Activated T-helper 1 cell treated with Interleukin-2 at 50 U/mL for 16 hours (primary cell): ENCODE measurements at places on chromosomes 1 and 21.

GRCh38 chr1:54599211-54599823 is 24.0 kb downstream of the FAM151A start:
- DNase-seq = no peak

DNA sequence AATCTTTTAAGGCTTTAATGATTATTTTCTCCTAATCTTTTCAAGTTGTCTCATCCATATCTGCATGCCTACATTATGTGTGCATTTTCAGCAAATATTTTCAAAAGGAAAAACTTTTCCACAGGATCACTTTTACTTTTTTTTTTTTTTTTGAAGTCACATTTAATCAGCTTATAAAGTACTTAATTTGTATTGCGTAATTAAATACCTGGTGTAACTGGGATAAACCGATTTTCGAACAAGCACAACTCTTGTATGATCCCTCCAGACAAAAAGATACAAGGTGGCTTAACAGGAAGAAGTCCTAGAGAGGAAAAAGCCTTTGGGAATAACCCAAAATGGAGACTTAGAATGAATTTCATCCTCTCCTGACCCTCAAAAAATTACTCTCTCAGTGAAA is 1.3 kb upstream of the ATP6V1G3 start:
- DNase-seq = no peak

GRCh38 chr1:170545476-170545875 is 13.5 kb downstream of the GORAB start:
- no peak for DNase-seq

DNA sequence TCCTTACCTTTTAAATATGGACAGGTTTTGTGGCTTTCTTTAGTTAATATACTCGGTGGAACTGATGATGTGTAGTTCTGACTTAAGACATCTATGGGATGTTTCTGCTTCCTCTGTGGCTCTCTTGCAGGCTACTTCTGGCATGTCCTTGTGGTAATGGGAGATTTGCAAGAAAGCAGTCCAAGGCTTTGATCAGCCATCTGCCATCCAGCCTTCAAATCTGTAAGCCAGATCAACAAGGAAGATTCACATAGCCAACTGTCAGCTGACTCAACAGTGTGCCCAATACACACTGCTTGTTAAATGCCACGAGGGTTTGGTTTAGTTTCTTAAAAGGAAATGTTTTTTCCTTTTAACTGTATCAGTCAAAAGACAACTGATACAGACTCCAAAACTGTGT is 722.2 kb upstream of the CHRM3 start:
- DNase-seq = no peak

- no peak for DNase-seq
Measured at GRCh38 chr1:222461941-222462340, 86.0 kb downstream of the HHIPL2 start.

GRCh38 chr1:35044431-35044830 is 12.7 kb upstream of the ZMYM6 start:
- no peak for DNase-seq

- DNase-seq = no peak
Measured at GRCh38 chr21:37184784-37185593, 82.1 kb downstream of the VPS26C start.

DNA sequence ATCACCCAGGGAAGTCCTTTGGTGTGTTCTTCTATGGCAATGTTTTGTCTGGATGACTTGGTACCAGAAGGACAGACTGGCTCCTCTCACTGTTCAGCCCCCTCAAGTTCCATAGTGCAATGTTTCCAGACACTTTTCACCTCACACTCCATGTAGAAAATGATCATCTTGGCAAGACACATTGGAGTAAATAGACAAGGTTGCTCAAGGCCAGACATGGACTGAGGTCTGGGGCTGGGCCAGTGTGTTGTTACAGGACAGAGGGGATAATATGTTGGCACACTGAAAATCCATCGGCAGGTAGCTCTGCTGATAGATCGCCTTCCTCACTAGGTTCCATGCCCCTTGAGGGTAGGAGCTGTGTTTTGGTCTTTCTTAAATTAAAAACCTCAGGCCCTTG is 51.5 kb downstream of the C1orf21 start:
- DNase-seq = no peak

DNA sequence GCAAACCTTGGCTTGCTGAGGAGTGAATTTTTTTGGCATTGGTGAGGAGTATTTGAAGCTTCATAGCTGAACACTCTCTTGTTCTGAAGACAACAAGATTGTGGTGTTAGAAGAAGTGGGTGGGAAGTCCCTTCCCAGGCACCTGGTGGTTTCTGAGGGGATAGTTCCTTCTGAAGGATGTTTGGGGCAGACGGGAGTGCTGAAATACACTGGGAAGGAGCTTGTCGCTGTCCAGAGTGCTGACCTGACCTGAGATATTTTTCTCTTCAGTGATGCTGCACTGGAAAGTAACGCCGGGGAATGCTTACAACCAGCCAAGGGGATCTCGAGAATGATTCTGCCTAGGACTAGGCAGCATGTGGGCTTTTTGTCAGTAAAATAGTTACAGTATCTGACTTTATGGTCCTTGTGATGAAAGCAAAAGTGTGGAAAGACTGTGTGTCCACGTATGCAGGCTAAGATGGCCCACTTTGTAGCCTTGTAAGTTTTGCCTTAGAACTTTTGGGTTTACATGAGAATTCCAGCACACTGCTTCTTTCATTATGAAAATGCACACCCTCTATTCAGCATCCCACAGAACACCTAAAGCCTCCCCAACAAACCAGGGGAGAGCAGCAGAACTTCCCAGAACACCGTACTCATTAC is 33.1 kb upstream of the NFASC start:
- DNase-seq = no peak

- no peak for DNase-seq
Measured at GRCh38 chr1:43776043-43776761, 68.9 kb downstream of the ST3GAL3 start.

GRCh38 chr21:21200103-21200938 is 202.1 kb downstream of the NCAM2 start:
- DNase-seq = no peak

- DNase-seq = no peak
Measured at GRCh38 chr1:220151454-220151853, 57.5 kb downstream of the IARS2 start.

- no peak for DNase-seq
Measured at GRCh38 chr21:41682719-41683179, 84.1 kb downstream of the RIPK4 start.

DNA sequence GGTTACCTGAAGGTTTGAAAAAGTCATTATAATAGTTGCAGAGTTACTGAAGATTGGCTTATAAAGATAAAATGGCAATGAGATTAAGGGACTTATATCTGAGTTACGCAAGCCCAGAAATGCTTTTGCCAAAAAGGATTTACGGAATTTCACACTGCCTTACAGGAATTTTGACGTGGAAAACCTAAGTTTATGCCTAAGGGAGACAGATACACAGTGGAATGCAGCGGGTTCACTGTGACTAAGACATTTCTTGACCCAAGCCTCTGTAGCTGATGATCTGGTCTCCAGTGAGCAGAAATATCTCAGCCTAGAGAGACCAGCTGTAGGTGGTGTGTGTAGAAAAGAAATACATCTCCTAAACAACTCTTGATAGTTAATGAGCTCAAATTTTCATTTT is 10.1 kb upstream of the EXO1 start:
- DNase-seq = no peak

DNA sequence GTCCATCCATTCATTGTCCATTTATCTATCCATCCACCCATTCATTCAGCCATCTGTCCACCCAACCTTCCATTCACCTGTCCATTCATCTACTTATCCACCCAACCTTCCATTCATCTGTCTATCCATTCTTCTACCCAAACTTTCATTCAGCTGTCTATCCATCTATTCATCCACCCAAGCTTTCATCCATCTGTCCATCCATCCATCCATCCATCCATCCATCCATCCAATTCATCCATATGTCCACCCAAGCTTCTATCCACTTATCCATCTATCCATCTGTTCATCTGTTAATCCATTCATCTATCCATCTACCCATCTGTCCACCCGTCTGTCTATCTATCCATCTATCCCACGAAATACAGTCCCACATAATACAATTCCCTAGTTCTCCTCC is 21.6 kb upstream of the MAN1C1 start:
- no peak for DNase-seq

DNA sequence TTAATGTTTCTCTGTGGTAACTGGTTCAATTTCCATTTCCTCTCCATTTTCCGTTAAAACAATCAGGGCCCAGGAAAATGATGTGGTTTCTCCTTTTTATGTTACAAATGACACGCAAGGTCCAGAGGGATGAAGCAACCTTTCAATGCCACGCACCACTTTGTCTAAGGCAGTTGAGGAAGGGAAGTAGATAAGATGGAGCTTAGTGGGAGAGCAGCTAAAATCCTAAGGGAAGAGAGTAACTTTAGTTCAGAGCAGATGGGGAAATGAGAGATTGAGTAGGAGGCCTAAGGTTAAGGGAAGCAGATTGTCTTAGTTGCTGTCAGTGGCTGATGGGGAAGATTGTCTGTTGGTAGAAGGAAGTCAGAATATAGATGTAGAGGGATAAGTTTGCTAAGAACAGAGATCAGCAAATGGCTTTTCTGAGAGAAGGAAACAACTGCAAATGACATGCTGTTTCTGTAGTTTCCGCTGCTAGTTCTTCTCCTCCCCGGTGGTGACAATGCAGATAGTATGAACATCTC is 660 bp downstream of the CD1C start:
- no peak for DNase-seq

DNA sequence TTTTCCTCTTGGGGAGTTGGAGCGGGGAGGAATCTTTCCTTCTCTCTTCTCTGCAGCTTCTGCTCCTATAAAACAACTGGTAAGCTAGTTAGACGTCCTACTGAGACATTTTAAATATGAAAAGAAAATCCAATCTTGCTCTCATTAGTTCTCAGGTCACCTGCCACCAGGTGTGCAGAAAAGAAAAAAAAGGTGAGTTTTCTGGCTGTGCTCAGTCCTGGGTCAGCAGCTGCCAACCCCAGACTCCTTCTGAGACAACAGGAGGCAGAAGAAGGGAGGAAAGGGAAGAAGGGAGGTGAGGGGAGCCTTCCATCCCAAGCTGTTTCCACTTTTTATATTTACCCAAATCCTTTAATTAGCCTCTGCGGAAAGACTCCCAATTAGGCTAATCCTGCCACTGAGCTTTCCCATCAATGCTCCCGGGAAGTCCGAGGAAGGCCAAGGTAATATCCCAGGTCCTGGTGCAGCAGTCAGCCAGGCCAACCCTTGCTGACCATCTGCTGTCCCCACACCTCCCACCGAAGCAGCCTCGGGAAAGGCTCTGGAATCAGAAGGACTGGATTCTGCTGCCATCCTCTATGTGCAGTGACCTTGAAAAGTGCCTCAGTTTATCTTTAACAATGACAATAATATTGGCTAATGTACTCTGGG is 33.4 kb downstream of the GLIS1 start:
- DNase-seq = no peak

- no peak for DNase-seq
Measured at GRCh38 chr1:182698971-182699370, 14.6 kb upstream of the RGS8 start.

- DNase-seq = no peak
Measured at GRCh38 chr1:158810311-158810710, 20.8 kb upstream of the MNDA start.

- DNase-seq = no peak
Measured at GRCh38 chr21:15732290-15732995, 2.7 kb downstream of the USP25 start.

DNA sequence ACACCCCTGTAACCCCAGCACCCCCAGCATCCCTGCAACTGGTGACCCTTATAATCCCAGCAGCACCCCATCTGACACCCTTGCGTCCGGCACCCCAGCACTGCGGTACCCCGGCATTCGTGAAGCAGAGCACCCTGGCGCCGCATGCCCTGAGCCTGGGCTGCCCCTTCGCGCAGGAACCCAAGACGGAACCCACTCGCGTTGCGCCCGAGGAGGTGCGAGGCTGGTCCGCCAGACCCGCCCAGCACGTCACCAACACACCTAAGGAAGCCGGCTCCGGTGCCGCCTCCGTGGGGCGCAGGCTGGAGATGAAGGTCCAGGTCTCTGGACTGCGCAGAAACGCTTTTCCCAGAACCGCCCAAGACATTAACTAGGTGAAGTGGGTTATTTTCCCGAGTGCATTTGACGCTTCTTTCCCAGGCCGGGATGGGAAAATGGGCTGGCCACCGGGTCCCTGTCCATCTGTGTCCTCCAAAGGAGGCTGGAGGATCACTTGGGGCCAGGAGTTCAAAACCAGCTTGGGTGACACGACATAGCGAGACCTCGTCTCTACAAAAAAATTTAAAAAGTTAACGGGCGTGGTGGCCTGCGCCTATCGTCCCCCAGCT is 15.9 kb upstream of the RNF187 start:
- no peak for DNase-seq

DNA sequence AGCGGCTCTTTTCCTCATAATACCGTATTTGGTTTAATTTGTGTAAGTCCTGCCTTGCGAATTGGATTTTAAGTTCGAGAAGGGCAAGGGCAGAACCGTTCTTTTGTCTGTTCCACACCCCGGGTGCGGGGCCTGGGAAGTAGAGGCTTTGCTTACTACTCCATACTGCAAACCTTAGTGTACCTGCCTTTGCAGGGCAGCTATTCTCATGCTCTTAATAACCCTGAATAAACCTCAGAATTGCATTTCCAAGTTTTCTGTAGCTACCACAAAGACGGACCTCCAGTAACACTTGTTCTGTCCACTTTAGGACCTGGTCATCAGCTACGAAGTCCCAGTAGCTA is 657 bp upstream of the HNRNPU start:
- no peak for DNase-seq

- no peak for DNase-seq
Measured at GRCh38 chr21:36663033-36663855, 35.7 kb upstream of the SIM2 start.

- no peak for DNase-seq
Measured at GRCh38 chr1:39745016-39745670, 6.5 kb downstream of the PPIE start.

DNA sequence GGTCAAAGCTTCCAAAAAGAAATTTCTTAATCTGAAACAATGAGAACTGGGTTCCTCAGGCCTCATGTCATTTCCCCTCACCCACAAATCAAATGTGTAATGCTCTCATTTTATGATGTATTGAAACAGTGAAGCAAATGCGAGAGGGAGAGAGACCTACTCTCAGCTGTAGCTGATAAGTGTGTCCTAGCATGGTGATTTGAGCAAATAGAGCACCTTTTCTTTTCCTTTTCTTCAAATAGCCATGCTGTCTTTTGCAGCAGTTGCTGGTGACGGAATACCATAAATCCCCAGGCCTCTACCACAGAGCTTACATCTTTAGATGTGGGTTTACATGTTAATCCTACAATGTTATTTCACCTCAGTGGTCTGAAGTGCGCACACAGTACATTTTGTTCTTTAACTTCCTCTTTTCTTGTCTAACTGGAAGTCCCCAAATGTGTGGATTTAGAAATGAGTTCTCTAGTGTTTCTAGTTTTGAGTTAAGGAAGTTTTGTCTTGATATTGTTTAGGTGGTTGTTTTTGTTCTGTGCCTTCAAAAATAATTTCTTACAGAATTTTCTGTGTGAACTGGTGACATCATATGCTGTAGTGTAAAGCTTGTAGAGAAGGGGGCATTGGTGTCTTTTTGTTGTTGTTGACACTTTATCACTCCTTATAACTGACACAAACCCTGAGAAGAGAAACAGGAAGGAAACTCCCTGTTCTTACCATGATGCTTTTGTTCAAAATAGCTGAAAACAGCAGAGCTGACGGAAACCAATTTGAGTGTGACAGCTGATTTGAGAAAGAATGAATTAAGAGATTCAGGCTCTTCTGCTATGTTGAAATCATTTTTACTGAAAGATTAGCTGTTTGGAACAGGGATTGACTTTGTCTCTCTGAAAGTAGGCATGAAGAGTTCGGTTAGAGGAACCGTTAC is 12.2 kb downstream of the SMAP2 start:
- DNase-seq = no peak
